Stomach (tissue), 19 donors: ENCODE measurements at places on chromosomes 13 and 19. TPM values are rescaled to one million over a fixed set of nuclear protein-coding genes. Genes with fewer than 3 reads are reported as not detected.

The ZNF729 gene
- not detected for polyA plus RNA-seq

The PRTN3 gene
- polyA plus RNA-seq, result 0.15 TPM

The CASP14 gene
- polyA plus RNA-seq, result not detected

The RAP2A gene
- polyA plus RNA-seq, result 8.4 TPM

The BCL3 gene
- 94.1 TPM for polyA plus RNA-seq

The LYPD5 gene
- 0.61 TPM for polyA plus RNA-seq

The CFD gene
- 140 TPM for polyA plus RNA-seq
